Left ventricle myocardium superior (tissue), 1 donor: ENCODE measurements at places on chromosomes 1 and 21.

DNA sequence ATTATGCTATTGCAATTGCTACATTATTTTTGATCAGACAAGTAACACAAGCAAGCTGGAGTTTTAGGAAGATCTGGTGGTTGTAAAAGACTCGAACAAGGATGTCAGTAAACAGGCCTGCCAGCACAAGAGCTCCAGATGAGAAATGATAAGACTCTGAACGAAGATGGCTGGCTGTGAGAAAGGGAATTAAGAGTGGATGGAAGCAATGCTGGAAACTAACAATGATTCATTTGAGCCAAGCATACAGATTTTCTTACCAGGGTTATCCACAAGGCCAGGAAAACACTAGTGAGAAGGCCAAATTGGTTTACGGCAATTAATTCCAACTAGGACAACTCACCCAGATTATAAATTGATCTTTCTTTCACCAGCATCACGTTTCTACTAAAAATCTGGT is 54.2 kb downstream of the NRIP1 start:
- no peak for DNase-seq

GRCh38 chr1:201022493-201022819 is 1.1 kb downstream of the KIF21B start:
- no peak for DNase-seq

DNA sequence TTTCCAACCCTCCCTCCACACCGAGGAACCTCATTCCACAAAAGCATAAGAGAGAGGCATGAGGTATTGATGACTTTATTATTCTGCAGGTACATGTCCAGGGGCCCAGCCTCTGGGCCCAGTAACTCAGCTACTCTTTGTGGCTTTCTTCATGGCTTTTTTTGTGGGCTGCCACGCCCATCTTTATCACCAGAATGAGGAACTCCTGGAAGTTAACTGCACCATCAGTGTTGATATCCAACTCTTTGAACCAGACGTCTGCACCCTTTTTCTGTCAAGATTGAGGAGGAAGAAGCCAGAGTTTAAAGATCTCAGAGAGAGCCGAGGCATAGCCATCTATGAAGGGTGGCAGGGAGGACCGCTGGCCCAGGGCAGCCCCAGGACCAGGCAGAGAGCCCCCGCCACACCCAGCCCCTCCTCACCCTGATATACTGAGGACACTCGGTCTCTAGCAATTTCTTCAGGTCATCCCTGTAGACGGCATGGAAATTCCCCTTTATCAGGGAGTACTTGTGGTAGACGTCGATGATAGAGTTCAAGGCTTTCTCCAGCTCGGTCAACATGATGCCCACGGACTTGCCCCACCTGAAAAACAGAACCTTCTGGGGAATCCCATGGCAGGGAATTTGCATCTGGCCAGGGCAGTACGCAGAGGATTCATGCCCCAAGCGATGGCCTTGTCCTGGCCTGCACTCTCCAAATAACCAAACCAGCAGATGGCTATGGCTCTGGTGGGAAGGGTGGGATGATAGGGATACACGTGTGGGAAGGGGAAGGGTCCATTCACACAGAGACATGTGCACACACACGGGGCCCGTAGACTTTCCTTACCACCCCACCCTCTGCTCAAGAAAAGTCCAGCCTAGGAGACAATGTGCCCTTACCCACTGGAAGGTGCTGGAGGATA is 647 bp downstream of the S100A8 start:
- no peak for DNase-seq

DNA sequence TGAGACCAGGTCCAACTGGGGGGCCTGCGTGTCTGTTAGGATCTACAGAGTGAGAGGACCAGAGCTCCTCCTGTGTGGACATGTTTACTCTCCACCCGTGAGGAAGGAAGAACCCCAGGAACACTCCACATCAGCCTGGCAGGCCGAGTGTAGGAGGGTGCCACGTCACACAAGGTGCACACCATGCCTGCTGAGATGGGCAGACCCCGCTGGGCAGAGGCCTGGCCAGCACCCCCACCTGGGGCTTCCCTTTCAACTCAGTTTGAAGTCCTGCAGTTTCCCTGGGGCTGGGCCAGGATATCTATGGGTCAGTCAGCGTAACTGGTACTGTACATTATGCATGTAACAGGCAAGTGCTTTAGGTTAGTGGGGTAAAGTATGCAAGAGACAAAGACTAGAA is 30.1 kb upstream of the PCBP3 start:
- no peak for DNase-seq
